Skin of body (tissue), 3 donors: ENCODE measurements at places on chromosomes 5 and 9. TPM values are rescaled to one million over a fixed set of nuclear protein-coding genes. Genes with fewer than 3 reads are reported as not detected.

DNA sequence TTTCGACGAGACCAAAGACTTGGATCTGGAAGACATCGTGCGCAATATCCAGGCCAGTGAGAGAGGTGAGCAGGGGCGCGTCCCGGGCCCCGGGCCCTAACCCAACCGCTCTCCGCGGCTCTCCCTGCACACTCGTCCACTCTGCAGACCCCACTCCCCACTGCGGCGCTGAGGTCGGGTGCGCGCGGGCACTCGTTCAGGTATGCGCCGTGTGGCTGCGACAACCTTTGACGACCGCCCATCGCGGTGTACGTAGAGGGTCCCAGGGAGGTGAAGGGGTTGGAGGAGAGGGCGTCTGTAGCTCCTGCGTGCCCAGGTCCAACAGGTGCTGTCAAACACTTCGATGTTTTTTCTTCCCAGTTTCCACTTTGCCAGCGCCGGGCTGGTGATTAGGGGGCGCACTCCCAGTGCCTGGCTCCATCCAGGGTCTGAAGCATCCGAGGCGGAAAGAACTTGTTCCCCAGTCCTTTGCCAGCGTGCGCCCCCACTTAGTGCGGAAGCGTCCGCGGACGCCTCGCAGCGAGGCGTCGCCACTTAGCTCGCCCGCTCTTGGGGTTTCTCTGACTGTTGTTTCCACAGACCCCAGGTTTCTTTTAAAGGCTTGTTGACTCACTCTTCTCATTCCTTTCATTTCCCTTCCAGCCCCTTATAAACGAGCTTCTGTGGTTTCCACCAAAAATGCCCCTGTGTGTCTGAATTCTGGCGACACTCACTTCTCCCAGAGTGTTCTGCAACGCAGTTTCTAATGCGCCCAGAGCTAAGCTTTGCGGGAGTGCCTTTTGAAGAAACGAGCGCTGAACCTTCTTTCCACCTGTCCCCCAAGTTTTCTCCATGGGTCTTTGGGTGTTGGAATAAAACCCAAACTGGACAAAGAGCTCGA, 1.6 kb downstream of the NPR3 start:
- no peak for DNase-seq

The C7 gene
- 48.0 TPM for total RNA-seq

DNA sequence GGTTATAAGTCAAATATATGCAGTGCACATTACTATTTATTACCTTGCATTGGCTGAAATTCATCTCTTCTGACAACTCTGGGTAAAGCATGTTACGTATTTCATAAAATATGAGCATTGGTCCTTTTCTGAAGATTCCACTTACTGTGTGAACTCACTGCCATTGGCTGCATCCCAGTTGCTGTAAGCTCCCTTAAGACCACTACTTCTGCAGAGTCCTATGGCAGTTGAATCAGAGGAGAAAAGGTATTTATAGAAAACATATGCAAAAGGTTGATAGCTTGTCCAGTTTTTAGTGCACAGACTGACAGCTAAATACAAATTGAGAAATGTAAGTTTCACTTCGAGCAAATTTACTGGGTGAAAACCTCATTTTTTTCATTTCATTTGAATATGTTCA, 394.6 kb upstream of the ARRDC3 start:
- DNase-seq = peak; percentile 7

The SAXO1 gene
- total RNA-seq = 0.10 TPM

DNA sequence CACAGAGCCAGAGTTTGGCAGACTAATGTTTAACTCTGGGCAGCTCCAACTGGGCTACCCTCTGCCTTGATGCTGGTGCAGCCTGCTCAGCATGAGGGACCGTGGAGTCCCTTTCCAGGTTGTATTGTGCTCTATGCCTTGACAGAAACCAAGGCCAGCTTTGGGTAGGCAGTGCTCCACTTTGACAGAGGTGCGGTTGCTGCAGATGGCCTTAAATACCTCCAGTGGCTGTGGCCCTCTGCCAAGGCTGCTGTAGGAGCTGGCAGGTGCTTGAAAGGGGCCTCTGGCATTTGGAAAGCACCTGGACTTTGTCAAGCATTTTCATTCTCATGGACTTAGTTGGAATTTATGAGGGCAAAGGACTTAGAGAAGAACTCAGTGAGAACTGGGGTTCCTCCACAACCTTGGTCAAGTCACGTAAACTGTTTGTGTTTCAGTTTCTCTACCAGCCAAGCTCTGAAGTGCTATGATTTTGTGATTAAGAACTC, 249.7 kb upstream of the ZNF462 start:
- DNase-seq = no peak
